GM12878 (cell line): ENCODE measurements at places on chromosomes 5 and 9. TPM values are rescaled to one million over a fixed set of nuclear protein-coding genes. Genes with fewer than 3 reads are reported as not detected.

GRCh38 chr9:21872696-21873095 lies 70.3 kb downstream of the MTAP start:
- DNase-seq, result no peak
- H3K36me3 ChIP-seq, result no peaks in the 10 kb centered on the region; the same call in 1 of the 2 replicates
- H3K4me1 ChIP-seq, result no peaks in the 10 kb centered on the region
- H3K4me3 ChIP-seq, result no peak overlapping the region
- H3K27me3 ChIP-seq, result no peaks in the 10 kb centered on the region

DNA sequence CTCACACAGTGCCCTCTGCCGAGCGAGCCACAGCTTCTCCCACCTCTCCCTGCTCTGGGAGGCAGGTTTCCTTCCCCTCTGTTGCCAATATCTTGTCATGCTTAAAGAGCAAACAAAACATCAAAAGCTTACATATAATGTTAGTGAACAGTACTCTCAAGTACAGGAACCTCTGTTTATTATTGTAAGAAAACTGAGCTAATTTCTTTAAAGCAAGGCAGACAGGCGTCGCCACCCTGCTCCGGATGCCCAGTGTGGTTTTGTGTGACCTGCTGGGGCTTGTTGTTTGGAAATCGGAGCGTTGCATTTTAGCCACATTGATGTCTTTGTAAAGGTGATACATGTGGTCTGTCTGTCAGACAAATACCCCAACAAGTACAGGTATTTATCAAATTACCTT lies 401.4 kb upstream of the IRX1 start:
- H3K27me3 ChIP-seq, result no peaks in the 10 kb centered on the region
- no peak for DNase-seq
- H3K4me1 ChIP-seq, result no peaks in the 10 kb centered on the region
- H3K36me3 ChIP-seq, result no peaks in the 10 kb centered on the region

- H3K27me3 ChIP-seq, result no peaks in the 10 kb centered on the region
- H3K36me3 ChIP-seq, result no peaks in the 10 kb centered on the region
- DNase-seq, result no peak
- no peak overlapping the region for H3K4me3 ChIP-seq
Measured at GRCh38 chr5:66871651-66872050, 275.5 kb downstream of the MAST4 start.

DNA sequence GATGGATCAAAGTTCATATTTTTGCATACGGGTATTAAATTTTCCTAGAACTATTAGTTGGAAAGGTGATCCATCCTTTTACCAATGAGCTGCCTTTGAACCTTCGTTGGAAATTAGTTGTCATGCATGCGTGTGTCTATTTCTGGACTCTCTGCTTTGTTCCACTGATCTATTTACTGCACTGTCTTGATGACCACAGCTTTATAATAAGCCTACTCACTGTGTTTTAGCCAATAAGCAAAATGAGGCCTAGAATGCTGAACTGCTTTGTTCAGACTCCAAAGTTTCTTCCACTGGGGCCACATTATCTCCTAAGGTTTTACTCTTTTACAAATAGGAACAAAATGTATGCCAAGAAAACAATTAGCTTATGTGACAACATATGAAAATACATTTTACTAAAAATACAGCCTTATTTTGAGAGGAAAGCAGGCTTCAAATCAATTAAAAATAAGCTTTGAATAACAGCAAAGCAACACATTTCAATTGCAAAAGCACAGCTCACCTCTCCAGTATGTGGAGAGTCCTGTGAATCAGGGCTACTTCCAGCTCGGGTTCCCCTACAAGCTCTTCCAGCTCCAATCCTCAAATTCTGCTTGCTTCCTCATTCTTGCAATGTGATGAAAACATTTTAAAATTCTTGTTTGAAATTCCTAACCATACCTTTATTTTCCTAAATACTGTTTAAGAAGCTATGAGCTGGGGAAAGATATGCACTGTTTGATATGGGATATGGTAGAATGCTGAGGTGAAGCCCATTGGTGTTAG lies 72.0 kb downstream of the RETREG1 start:
- no peak overlapping the region for H3K4me3 ChIP-seq
- H3K36me3 ChIP-seq, result no peaks in the 10 kb centered on the region
- H3K27me3 ChIP-seq, result no peaks in the 10 kb centered on the region; the same call in 1 of the 2 replicates
- H3K4me1 ChIP-seq, result no peaks in the 10 kb centered on the region
- H3K27ac ChIP-seq, result no peak overlapping the region
- DNase-seq, result no peak

OR1J2 gene
- not detected in 2 replicates for polyA plus RNA-seq

DNA sequence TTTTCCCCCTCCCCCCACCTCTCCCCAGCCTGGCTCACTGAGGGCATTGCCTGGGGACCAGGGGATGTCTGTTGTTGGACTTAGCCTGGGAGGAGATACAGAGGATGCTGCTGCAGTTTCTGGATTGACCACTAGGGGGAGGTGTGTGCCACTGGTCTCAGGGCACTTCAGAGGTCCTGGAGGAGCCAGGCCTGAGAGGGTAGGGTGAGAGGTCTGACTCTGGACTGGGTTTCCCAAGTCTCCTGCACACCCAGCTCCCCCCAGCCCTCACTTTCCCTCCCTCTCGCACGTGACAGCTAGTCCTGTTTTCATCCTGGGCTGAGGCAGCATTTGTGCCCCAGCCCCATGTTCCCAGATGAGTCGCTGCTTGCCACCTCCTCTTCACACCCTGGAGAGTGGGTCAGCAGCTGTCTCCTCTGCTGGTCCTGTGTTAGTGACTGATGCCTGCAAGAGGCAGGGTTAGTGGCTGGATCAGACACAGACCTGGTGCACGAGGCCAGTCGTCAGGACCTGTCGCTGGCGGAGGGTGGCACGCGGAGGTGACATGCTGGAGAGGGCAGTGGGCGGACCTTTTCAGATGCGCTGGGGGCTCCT lies 4.4 kb downstream of the IL3 start:
- H3K4me1 ChIP-seq, result no peaks in the 10 kb centered on the region; the same call in 1 of the 2 replicates
- no peaks in the 10 kb centered on the region; the same call in 1 of the 2 replicates for H3K27me3 ChIP-seq
- no peaks in the 10 kb centered on the region for H3K36me3 ChIP-seq
- H3K27ac ChIP-seq, result no peak overlapping the region
- peak; percentile 45 for DNase-seq

- H3K27me3 ChIP-seq, result no peaks in the 10 kb centered on the region
- no peak overlapping the region for H3K4me3 ChIP-seq
- no peaks in the 10 kb centered on the region for H3K4me1 ChIP-seq
- H3K36me3 ChIP-seq, result no peaks in the 10 kb centered on the region
- H3K27ac ChIP-seq, result no peak overlapping the region
Measured at GRCh38 chr5:94017579-94017978, 276.2 kb upstream of the POU5F2 start.

- no peak overlapping the region for H3K4me3 ChIP-seq
- no peak overlapping the region for H3K27ac ChIP-seq
- H3K27me3 ChIP-seq, result no peaks in the 10 kb centered on the region
- peaks cover 8% of the 10 kb centered on the region for H3K36me3 ChIP-seq
- H3K4me1 ChIP-seq, result peaks cover 5% of the 10 kb centered on the region; the same call in 1 of the 2 replicates
- no peak for DNase-seq
Measured at GRCh38 chr9:137645211-137645610, 26.4 kb downstream of the EHMT1 start.

GRCh38 chr5:40386289-40386688 lies 293.4 kb upstream of the PTGER4 start:
- H3K4me3 ChIP-seq, result no peak overlapping the region
- peak; percentile 62 for DNase-seq
- no peaks in the 10 kb centered on the region for H3K27me3 ChIP-seq
- H3K36me3 ChIP-seq, result no peaks in the 10 kb centered on the region
- no peak overlapping the region for H3K27ac ChIP-seq
- H3K4me1 ChIP-seq, result peaks cover 26% of the 10 kb centered on the region

- H3K27ac ChIP-seq, result no peak overlapping the region
- H3K4me1 ChIP-seq, result 0 out of 2 replicates have a peak, but pooled peaks cover 3% of the 10 kb centered on the region
- H3K36me3 ChIP-seq, result no peaks in the 10 kb centered on the region
- H3K4me3 ChIP-seq, result peak overlapping the region; percentile 69
Measured at GRCh38 chr9:32384002-32384363, 460 bp upstream of the ACO1 start.

DNAJC18 gene
- 18.0 and 20.6 TPM in 2 replicates for polyA plus RNA-seq

DNA sequence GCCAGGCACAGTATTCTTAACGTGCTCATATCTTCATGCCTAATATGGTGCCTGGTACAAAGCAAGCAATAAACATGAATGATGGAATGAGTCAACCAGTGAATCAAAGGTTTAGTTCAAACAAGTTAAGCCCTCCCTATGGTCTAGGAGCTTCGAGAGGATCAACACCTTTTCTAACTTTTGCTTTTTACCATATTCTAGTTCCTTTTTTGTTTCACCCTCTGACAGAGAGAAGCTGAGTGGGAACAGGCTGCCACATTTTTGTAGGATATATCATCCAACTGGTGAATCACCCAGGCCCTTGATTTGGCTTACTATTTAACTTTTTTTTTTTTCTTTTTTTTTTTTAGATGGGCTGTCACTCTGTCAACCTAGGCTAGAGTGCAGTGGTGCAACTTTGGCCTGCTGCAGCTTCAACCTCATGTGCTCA lies 39.3 kb upstream of the TNC start:
- no peaks in the 10 kb centered on the region for H3K27me3 ChIP-seq
- no peak overlapping the region for H3K27ac ChIP-seq
- no peak overlapping the region for H3K4me3 ChIP-seq

DNA sequence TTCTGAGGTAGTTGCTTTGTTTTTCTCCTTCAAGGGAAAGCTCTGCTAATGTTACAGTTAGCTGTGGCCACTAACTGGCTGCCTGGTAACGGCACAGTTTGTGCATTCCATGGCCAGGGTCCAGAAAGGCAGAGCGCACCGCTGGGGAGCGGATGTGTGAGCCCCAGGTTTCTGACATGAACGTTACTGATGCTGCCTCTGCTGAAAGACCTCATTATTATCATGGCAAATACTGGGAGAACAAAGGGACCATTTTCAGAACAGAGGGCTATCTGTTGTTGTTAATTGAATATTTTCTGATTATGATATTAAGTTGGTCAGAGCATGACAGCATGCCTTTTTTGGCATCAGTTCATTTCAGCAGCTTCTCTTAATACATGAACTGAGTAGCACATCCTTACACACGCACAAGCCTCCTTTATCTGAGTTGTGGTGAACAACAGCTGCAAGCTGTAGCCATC lies 134.1 kb downstream of the NUDT12 start:
- no peaks in the 10 kb centered on the region for H3K36me3 ChIP-seq
- DNase-seq, result no peak
- no peaks in the 10 kb centered on the region for H3K4me1 ChIP-seq
- H3K27ac ChIP-seq, result no peak overlapping the region

GRCh38 chr5:177429248-177430040 lies 3.0 kb downstream of the GRK6 start:
- peak overlapping the region; percentile 94 for H3K27ac ChIP-seq
- peak; percentile 72 for DNase-seq
- peaks cover 16% of the 10 kb centered on the region; the same call in 1 of the 2 replicates for H3K36me3 ChIP-seq
- no peaks in the 10 kb centered on the region for H3K27me3 ChIP-seq
- peaks cover 56% of the 10 kb centered on the region for H3K4me1 ChIP-seq

DNA sequence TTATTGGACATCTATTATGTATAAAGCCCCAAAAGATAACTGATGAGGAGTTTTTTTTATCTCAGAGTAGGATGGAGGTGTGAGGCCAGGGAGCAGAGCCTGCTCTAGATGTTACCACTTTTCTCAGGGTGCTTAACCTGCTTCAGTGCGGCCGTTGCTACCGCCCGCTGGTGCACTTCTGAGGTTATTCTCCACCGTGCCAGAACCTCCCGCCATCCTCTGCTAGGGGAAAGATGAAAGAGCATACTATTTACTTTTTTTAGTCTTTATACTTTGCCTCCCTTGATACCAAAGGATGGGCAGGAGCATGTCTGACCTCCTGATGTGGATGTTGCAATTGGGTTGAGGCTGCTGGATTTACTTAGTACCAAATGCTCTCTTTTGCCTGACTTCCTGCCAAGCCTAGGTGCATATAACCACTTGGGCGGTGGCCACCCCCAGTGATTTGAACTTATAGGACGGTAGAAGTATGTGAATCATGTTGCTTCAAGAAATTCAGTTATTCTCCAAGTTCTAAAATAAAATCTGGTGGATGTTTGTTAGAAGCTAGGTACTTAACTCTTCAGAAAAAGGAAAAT lies 71.1 kb upstream of the HSPB3 start:
- H3K4me1 ChIP-seq, result no peaks in the 10 kb centered on the region
- H3K4me3 ChIP-seq, result no peak overlapping the region
- H3K27ac ChIP-seq, result no peak overlapping the region
- no peak for DNase-seq
- H3K27me3 ChIP-seq, result no peaks in the 10 kb centered on the region

DNA sequence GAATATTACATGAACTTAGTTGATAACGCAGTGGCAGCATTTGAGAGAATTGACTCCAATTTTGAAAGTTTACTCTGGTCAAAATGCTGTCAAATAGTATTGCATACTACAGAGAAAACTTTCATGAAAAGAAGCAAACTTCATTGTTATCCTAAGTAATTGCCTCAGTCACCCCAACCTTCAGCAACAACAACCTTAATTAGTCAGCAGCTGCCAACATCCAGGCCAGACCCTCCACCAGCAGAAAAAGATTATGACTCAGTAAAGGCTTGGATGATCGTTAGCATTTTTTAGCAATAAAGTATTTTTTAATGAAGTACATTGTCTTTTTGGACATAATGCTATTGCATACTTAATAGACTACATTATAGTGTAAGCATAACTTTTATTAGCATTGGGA lies 40.8 kb upstream of the SPDL1 start:
- H3K4me1 ChIP-seq, result no peaks in the 10 kb centered on the region
- no peak overlapping the region for H3K4me3 ChIP-seq
- no peak for DNase-seq
- no peaks in the 10 kb centered on the region for H3K27me3 ChIP-seq
- no peaks in the 10 kb centered on the region for H3K36me3 ChIP-seq
- no peak overlapping the region for H3K27ac ChIP-seq

- no peaks in the 10 kb centered on the region for H3K27me3 ChIP-seq
- H3K4me3 ChIP-seq, result peak overlapping the region; percentile 83
- H3K4me1 ChIP-seq, result peaks cover 28% of the 10 kb centered on the region
- H3K36me3 ChIP-seq, result no peaks in the 10 kb centered on the region
Measured at GRCh38 chr5:111227226-111227782, 3.1 kb downstream of the CAMK4 start.

- no peaks in the 10 kb centered on the region for H3K36me3 ChIP-seq
- H3K4me1 ChIP-seq, result peaks cover 17% of the 10 kb centered on the region
- peak overlapping the region; percentile 22 for H3K27ac ChIP-seq
Measured at GRCh38 chr5:124980163-124980941, 233.9 kb upstream of the ZNF608 start.

CA9 gene
- 0.53 and 0.54 TPM in 2 replicates for polyA plus RNA-seq

DNA sequence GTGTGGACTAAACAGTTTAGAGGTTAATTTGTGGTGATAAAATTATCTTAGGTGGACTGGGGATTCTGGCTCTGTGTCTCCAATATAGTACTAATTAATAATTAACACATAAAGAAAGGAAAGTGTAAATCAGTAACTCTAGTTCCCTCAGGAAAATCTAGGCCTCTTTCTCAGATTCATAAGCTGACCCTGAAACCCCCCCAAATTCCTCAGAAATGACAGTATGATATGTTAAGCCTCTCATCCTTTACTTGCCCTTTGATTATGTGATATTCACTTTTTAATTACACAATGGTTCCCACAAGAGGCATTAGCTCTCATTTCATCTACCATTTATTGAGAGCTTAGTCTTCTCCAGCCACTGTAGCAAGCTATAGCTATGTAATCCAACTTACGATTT lies 636.2 kb upstream of the SEMA6A start:
- no peaks in the 10 kb centered on the region for H3K36me3 ChIP-seq
- no peak for DNase-seq
- no peak overlapping the region for H3K27ac ChIP-seq
- H3K4me3 ChIP-seq, result no peak overlapping the region
- no peaks in the 10 kb centered on the region for H3K27me3 ChIP-seq
